Activated CD8-positive, alpha-beta T cell treated with anti-CD3 and anti-CD28 coated beads for 36 hours (primary cell): ENCODE measurements at places on chromosomes 16 and 17.

DNA sequence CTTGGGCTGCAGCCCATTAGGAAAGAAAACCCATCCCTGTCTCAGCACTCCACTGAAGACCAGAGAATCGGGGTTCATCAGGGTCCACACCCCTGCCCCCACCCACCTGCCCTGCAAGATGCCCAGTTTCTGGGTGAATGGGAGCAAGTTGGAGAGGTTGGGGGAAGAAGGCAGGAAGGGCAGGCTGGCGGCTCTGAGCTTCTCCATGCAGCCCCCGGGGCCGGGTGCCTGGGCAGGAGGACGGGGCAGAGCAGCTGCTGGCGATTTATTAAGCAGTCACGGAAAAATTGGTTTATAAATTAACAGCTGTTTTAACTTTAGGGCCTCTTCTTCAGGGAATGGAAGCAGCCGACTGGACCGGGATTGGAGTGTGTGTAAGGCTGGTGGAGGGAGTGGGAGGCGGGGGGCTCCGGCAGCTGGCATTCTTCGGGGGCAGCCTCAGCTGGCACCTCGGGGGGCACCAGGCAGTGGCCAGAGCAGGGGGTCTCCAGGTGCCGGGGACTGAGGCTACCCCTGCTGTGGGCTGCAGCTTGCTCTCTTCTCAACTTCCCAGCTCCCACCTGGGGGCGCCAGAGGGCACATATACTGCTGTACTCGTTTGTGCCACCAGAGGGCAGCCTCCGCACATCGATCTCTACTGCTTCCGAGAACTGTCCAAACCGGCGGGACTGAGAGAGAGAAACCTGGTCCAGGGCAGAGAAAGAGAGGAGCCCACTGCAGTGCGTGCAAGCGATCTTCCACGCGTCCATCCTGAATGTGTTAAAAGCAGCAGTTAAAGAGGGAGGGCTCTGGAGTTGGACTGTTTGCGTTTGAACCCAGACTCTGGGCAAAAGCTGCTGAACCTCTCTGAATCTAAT is 5.0 kb upstream of the PPP1R1B start:
- peak; percentile 92 for DNase-seq

- DNase-seq, result no peak
These were observed 297.7 kb downstream of the SEC14L1 start for GRCh38 chr17:77438241-77439188.

- no peak for DNase-seq
These were observed 15.2 kb downstream of the ST6GALNAC2 start for GRCh38 chr17:76570457-76570856.

DNA sequence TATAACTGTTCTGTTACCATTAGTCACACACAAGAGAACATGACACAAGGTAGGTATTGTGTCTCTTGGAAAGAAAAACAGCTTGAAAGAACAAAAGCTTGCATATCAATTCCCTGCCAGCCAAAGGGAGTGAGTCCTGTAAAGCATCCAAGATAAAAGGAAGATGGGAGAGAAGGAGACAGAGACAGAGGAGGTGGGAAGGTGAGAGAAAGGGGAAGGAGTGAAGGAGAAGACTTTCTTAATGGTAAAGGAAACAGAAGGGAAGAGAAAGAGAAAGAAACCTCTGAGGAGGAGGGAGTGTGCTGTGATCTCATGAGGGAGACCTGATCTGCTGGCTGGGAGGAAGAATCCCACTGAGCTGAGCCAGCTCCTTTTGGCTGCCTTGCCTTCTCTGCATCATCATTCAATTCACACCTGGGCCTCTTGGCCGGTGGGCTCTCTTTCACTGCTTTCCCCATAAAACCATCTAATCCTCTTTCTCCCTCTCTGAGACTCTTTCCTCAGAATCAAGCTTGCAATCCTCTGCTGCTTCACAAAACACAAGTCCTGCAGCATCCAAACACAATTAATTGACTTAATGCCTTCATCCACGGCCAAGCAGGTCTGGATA is 271.6 kb downstream of the ABCC12 start:
- no peak for DNase-seq

DNA sequence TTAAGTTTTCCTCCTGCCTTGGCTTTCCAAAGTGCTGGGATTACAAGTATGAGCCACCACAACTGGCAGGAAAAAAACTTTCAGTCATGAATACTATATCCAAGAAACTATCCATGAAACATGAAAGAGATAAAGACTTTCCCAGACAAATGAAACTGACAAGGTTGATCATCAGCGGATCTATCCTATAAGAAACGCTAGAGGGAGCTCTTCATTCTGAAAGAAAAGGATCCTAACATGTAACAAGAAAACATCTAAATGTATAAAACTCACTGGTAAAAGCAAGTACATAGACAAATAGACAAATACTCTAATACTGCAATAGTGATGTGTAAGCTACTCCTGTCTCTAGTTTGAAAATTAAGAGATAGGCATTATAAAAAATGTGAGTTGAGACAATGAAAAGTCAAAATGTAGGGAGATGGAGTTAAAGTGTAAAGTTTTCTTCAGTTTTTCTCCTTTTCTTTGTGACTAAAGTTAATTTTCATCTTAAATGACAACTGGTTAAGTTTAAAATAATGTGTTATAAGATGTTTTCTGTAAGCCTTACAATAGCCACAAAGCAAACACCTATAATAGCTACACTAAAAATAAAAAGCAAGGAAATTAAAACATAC is 79.6 kb upstream of the TEKT1 start:
- DNase-seq, result no peak

DNA sequence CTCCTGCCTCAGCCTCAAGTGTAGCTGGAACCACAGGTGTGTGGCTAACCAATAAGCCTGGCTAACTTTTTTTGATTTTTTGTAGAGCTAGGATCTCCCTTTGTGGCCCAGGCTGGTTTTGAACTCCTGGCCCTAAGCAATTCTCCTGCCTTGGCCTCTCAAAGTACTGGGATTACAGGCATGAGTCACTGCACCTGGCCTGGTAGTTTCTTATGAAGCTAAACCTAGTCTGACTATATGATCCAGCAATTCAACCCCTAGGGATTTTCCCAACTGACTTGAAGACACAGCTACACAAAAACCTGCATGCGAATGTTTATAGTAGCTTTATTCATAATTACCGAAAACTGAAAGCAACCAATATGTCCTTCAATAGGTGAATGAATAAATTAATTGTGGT is 176.2 kb upstream of the IRX3 start:
- no peak for DNase-seq

DNA sequence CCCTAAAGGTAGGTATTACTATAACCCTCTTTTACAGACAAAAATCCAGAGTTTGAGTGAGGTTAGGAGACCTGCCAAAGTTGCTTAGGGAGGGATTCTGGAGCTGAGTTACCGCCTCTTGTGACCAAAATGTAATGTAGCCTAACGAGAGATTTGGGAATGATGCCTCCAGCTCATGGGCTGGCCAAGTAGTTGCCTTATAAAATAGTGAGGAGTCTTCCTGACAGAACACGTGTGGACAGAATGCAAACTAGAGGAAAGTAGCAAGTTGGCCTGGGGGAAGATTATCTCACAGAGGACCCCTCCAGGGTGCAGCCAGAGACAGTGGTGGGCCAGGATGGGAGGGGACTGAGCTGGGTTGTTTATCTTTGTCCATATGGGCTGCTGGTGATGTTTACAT is 543.7 kb upstream of the CDH11 start:
- no peak for DNase-seq

DNA sequence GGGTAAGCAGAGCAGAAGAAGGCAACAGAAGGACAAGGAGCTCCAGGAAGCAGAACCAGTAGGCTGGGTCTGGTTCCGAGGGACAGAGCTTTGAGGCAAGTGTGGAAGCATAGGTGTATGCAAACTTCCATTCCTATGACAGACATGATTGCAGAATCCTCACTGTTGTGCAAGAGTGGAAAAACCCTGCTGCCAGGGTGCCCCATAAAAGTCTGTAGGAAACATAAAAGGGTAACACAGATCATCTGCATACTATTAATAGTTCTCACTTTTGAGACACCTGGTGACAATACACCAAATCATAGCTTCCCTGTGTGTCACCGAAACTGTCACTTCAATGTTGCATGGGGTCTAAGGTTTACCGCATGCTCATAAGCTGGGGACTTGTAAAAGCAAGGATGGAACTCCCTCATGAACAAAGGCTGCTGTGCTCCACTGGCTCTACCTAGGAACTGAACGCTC is 39.7 kb downstream of the ARHGAP17 start:
- peak; percentile 6 for DNase-seq

- DNase-seq, result no peak
These were observed 175.7 kb upstream of the GSE1 start for GRCh38 chr16:85437166-85438052.

DNA sequence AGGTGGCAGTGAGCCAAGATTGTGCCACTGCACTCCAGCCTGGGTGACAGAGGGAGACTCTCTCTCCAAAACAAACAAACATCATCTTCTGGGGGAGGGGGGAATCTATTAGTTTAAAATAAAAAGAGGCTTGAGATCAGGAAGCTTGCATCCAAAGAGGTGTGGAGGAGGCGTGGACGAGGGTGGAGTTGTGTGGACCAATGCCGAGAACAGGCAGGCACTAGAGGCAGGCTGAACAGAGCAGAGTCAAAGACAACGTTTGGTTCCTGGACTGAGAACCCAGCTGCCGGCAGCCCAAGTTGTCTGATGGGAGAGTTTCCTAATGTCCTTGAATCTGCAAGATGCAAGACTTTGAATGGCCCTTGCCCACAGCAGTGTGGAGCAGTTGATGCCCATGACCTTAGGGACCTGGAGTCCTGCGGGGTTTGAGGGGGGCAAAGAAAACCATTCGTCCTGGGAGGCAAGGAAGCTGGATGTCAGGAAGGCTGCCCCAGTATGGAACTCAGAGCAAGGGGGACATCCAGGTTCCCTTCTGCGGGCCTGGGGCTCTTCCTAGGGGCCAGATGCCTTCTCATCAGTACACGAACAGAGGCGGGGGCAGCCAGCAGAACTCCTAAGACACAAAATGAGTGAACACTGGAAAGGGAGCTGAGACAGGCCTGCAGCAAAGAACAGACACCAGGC is 9.2 kb downstream of the TBC1D16 start:
- no peak for DNase-seq

- no peak for DNase-seq
These were observed 25.6 kb upstream of the TAC4 start for GRCh38 chr17:49873466-49873865.

DNA sequence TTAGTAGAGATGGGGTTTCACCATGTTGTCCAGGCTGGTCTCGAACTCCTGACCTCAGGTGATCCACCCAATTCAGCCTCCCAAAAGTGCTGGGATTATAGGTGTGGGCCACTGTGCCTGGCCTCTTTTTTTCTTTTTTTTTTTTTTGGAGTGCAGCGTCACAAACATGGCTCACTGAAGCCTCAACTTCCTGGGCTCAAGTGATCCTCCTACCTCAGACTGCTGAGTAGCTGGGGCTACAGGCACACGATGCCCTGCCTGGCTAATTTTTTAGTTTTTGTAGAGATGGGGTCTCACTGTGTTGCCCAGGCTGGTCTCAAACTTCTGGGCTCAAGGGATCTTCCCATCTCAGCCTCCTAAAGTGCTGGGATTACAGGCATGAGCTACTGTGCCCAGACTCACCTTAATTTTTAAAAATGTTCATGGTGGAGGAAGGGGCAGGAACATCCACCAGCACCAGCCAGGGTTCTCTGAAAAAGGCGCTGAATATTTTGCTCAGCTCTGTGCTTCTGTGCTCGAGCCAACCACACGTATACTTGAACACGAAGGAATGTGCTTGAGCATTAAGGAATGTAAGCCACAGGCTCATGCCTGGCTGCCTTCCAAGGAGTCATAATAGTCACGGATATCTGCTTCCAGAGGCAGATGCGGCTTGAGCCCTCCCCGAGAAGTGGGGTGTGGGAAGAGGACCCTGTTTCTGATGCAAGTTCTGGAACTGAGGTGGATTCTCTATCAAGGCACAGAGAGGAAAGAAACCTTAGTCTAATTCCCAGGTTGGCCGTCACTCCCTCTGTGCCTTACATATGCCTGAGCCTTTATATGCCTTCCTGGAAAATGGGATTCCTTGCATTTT is 65.5 kb upstream of the CREBBP start:
- DNase-seq, result no peak

- DNase-seq, result no peak
These were observed 86.5 kb downstream of the MYH13 start for GRCh38 chr17:10286324-10286723.

GRCh38 chr17:69763503-69763902 is 311.5 kb upstream of the KCNJ16 start:
- no peak for DNase-seq

DNA sequence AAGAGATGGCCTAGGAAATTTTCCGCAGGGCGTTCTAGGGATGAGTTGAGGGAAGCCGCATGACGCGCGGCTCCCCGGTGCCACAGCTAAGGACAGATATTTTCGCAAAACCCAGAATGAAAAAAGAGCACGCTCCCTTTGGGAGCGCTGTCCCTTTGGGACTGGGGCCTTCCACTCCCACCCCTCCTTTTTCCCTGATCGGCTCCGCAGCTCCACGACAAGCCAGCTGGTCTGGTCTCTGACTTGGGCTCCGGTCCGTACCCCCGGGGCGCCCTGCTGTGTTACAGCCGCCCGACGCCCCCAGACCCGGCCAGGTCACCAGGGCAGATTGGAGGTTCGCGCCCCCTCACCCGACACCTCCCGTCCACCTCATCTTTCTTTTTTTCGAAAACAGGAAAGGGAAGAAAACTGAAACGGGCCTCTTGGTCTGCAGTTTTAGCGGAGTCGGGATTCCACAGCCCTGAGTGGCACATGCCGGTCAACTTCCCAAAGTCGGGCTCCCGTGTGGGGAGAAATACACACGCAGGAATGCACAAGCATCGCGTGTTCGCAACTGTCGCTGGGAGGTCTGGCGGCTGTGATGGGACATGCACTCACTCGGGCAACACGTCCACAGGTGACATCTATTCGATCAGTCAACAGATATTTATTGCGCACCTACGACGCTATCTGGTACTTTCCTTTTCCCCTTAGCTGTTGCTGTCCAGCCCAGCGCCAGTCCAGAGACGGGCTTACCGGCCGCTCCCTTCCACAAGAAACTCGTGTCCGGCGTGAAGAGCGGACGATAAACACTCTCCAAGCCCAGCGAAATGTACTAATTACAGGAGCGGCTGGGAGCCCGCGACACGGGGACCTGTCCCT is 3.9 kb upstream of the SOX9 start:
- no peak for DNase-seq

- DNase-seq, result no peak
These were observed 172.2 kb downstream of the SEC14L1 start for GRCh38 chr17:77312786-77313599.

- no peak for DNase-seq
These were observed 122.9 kb downstream of the CRLF3 start for GRCh38 chr17:30701498-30701989.

- no peak for DNase-seq
These were observed 184.4 kb downstream of the AATF start for GRCh38 chr17:37133136-37133535.

- DNase-seq, result peak; percentile 72
These were observed 5.9 kb downstream of the BBS2 start for GRCh38 chr16:56513972-56514371.

GRCh38 chr17:3513305-3514035 is 37.7 kb downstream of the ASPA start:
- no peak for DNase-seq

- DNase-seq, result no peak
These were observed 95.9 kb upstream of the ZFHX3 start for GRCh38 chr16:73143576-73144422.

- DNase-seq, result no peak
These were observed 331.5 kb downstream of the SNX29 start for GRCh38 chr16:12308060-12308459.
